ENCODE measurements at places on chromosomes 3 and 15.

DNA sequence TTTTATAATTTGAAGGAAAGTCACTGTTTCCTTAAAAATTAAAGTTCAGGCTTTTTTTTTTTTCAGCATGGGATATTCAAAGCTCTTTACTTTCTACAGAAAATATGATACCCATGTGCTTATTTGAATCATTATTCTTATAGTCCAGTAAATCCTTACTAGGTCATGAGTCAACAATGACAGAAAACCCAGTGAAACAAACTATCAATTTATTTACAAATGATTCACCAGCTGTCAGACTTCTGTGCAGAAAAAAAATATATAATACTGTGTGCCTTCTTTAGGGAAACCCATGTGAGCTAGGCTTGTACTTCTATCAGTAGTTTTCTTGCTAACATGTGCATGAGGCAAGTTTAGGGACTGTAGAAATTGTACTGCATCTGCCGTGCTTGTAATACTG lies 1.2 kb downstream of the ACP3 start:
- no peak for DNase-seq

DNA sequence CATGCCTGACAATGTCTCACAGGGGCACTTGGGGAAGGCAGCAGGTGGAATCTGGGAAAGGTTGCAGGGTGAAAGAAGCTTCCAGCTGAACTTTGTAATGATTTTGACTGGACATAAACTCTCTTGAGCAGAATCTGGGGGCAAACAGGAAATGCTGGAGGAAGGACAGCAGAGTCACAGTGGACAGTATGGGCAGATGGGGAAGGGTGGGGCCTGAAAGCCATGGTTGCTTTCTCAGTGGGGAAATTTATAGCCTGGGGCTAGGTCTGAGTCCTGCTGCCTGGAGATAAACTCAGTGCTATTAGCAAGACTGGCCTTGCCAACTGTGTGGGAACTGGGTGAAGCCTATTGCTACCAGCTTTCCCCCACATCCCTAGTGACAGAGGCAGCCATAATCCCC lies 203.2 kb downstream of the OSBPL10 start:
- DNase-seq, result no peak

DNA sequence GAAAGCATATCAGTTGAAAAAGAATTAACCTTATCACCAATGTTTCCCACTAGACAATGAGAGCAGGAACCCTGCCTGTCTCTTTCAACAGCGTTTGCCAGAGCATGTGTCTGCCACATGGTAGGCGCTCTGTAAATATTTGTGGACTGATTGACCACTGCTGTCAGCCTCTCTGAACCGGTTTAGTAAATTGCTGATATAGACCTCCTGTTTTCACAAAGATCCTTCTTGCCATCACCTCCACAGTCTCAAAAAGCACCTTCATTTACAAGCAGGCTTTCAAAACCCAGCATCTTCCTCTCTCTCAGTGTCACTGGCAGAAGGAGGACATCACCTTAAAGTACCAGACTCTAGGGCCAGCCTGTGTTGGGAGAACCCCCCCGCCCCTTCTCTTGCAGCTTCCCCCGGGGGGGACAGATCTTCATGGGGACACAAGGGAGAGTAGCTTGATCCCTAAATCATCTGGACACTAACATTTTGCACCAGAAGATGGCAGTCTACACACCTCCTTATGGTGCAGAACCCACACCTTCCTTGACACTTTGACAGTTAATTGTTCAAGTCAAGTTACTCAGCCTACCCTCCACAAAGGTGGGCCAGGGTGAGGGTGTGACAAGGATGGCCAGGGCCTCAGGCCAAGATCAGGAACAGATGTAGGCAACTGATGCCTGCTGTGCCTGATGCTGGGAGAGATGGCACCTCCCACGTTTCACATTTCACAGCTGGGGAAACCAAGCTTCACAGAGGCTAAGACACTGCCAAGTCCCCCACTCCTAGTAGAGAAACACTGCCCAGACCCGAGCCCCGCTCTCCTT lies 37.8 kb upstream of the USP3 start:
- peak; percentile 24 for DNase-seq

DNA sequence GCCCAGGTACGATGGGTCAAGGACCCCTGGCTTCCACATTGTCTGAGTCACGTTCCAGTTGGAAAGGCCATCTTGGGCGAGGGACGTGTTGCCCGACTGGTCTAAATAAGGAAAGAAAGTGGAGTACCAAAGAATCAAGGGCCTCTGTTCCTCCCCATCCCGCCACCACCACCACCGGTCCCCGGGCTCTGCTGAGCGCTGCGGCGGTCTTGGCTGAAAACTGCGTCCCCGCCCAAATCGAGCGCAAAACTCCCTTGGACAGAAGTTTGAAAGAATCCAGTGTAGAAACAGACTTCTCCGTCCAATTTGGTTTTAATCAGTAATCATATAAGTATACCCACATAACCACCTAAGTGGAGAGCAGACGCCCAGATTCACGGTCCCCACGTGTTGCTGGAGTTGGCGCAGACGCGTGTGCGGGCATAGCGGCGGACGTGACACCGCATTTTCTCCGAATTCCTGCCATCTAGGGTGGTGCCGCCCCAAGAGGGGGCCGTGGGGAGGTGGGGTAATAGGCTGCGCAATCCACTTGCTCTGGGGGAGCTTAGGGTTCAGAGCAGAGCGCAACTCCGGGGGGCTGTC lies 243.8 kb upstream of the TOPAZ1 start:
- peak; percentile 33 for DNase-seq

- no peak for DNase-seq
Observed at GRCh38 chr3:157921811-157922210, 184.4 kb downstream of the SHOX2 start.

DNA sequence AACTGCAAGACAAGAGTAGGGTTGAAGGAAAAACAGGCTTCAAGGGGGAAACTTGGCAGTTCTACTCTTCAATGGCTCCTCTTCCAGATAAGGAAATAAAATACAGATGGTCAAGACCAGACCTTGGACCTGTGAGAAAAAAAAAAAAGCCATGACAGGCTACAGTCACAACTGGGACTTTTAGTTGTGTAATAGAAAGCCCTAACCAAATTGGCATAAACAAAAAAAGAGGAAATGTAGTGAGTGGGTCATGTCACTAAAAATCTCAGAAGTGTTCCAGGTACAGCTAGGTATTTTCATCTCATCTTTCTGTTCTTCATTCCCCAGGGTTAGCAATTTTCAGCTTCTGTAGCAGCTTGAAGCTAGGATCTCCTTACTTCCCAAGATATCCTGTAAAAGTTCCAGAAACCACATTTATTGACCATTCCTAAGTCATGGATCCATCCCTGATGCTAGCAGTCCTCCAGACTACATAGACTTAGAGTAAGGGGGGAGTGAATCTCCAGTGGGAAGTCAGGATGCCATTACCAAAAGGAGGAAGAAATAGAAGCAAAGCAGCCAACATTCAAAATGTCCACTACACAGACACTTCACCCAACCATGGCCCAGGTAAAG lies 61.0 kb upstream of the CSTA start:
- no peak for DNase-seq

GRCh38 chr3:159978353-159978752 lies 10.3 kb upstream of the IL12A start:
- DNase-seq, result no peak

- no peak for DNase-seq
Observed at GRCh38 chr15:39315206-39315850, 265.6 kb upstream of the THBS1 start.

- no peak for DNase-seq
Observed at GRCh38 chr15:95146481-95146880, 915.1 kb downstream of the MCTP2 start.

DNA sequence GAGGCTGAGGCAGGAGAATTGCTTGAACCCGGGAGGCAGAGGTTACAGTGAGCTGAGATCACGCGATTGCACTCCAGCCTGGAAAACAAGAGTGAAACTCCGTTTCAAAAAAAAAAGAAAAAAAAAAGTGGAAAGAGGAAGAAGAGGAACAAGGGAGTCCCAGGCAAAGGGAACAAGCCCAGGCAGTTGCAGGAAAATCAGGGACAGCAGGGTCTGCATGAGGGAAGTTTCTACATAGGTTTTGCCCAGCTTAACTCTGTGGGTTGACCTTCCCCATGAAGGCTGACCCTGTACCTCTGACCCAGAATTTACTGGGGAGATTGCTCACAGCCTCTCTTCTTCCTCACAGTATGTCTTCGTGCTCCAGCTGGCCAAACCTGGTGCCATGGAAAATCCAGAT lies 12.3 kb downstream of the RBP1 start:
- no peak for DNase-seq

DNA sequence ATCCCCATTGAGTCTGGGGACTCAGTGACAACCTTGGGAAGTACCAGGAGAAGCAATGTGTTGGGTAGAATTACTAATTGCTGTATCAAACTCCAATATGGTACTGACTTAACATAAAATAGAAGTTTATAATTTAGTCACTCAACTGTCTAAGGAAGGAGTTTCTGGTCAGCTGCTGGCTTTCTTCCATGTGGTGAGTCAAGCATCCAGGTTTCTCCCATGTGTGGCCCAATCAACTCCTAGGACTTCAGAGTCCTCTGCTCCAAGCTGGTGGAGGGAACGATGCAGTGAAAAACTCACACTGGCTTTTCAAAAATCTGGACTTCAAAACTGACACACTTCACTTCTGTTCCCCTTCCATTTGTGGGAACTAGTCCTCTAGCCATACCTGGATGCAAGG lies 25.2 kb downstream of the WNT5A start:
- DNase-seq, result no peak

DNA sequence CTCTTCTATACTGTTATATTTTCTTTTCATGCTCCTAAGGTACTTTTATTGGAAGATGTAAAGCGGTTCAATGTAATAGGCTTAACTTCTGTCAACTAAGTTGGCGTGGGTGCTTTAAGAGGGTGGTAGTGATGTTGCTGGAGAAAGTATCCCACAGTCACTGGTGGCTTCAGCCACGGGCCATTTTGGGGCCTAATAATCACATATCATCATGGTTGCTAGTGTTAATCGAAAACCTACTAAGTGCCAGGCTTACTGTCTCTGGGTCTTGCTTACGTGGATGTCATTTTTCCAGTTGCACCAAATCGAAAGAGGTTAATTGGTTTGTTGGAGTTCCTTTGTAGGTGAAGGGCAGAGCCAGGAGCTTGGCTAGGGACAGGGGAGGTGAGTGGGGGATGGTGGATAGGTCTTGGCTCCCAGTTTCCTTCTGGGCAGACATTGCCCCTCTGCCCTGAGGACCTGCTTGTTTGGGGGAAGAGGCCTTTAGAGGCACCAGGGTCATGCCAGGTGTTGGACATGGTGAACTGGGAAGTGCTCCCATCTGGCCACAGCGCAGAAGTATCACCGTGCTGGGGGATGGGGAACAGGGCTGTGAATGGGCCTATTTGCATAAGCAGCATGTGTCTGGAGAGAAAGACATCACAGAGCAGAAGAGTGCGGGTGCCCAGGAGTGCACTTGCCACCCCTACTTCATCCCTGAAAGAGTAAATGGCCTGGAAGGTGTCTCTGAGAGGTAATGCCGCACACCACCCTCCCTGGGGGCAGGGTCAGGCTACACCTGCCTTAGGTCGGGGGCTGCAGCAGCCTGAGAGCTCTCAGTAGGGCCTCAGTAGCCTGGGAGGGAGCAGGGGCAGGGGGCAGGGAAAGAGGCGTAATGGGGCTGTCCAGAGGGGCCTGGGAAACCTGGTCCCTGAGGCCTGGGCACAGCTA lies 62.4 kb upstream of the POLG start:
- no peak for DNase-seq

- no peak for DNase-seq
Observed at GRCh38 chr15:38517312-38517975, 47.2 kb downstream of the RASGRP1 start.

GRCh38 chr3:195241592-195242355 lies 29.2 kb downstream of the XXYLT1 start:
- DNase-seq, result peak; percentile 11

GRCh38 chr3:66404197-66404596 lies 96.6 kb downstream of the LRIG1 start:
- no peak for DNase-seq

GRCh38 chr3:186824430-186825139 lies 17.9 kb upstream of the ADIPOQ start:
- DNase-seq, result no peak

DNA sequence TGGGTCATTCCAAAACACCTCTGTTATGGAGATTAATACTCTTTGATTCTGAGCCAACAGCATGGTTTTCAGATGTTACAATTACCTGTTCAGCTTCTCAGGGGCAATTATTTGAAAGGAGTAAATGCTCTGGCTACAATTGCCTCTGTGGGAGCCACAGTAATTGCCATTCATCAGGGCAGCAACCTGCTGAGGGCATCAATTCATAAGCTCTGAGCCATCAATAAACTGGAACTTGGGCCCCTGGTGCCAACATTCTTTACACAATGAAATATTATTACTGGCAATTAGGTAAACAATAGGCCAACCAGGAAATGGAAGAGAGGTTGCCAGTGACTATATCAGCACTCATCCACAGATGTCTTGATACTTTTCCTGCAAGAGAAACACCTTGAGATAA lies 660.8 kb downstream of the MECOM start:
- no peak for DNase-seq

GRCh38 chr15:60526127-60526616 lies 47.2 kb upstream of the ICE2 start:
- DNase-seq, result no peak

Measured in stimulated activated CD4-positive, alpha-beta T cell treated with anti-CD3 and anti-CD28 coated beads, Interleukin-2, amount 100 ng/mL, for 24 hours (primary cell).